ENCODE measurements at places on chromosomes 4 and X.

DNA sequence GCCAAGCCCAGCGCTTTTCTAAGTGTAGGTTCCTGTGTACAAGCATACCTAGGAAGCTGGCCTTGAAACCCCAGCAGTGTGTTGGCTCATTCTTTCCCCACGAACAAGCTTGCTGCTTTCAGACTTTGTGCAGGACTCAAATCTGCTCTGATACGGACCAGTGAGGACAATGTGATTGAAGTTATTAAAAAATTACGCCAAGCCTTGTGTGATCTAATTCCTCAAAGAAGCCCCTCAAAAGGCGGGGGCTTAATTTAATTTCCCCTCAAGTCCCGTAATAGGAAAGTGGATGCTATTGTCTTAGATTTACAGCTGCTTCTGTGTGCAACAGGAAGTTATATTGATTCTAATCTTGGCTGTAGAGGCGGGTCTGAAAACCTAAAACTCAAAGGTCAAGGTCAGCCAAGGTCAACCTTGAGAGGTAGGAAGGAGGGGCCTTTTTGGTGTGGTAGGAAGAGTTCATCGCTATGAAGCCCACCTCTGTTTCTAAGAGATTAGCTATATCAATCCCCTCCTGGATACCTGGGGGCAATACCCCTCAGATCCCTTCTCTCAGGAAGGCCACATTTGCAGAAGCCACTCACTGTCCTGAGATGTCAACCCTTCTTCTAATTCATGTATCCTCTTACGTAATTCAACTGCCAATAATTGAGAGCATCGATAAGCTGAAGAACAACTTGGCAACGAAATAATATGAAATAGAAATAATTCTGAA lies 45.1 kb downstream of the TBC1D9 start:
- DNase-seq: no peak

- no peak for DNase-seq
These were observed 82.4 kb upstream of the TFDP3 start for GRCh38 chrX:133300591-133300990.

DNA sequence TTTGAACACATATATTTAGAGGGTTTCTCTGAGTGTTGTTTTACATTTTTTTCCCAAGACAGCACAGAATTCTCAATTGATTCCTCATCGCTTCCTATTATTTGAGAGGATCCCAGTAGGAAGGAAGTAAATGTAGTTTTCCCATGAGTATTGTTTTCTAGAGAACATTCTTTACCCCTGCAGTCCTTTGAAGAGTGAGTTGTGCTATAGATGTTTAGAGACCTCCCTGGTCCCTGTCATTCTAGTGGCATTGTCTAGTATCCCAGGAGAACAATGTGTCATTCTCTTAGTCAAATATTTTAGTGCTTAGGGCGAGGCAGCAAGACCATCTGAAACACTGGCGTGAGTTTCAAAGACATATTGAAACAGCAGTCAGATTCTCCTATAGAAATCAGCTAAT lies 32.5 kb downstream of the SORBS2 start:
- no peak for DNase-seq

- no peak for DNase-seq
These were observed 11.9 kb downstream of the AR start for GRCh38 chrX:67555578-67556203.

GRCh38 chr4:20288047-20288650 lies 36.4 kb downstream of the SLIT2 start:
- DNase-seq: no peak

GRCh38 chr4:183499801-183500200 lies 5.1 kb upstream of the ING2 start:
- no peak for DNase-seq

DNA sequence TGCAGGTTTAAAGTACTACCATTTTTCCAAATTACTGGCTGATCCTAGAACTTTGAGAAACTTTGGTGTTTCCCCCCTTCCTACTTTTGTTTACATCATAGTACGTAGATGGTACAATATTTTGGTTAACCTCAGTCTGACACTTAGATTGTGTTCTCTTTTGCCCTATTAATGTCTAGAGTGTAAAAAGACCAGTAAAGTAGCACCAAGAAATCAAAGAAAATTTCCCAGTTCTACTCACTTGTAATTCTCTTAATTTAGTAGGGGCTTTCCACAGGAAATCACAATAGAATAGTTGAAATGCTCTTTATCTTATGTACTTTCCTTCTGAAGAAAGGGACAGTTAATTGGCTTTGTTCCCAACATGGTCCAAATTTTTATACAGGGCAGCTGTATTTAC lies 51.6 kb downstream of the NFKB1 start:
- no peak for DNase-seq

- no peak for DNase-seq
These were observed 352.2 kb upstream of the CPEB2 start for GRCh38 chr4:14650127-14650526.

DNA sequence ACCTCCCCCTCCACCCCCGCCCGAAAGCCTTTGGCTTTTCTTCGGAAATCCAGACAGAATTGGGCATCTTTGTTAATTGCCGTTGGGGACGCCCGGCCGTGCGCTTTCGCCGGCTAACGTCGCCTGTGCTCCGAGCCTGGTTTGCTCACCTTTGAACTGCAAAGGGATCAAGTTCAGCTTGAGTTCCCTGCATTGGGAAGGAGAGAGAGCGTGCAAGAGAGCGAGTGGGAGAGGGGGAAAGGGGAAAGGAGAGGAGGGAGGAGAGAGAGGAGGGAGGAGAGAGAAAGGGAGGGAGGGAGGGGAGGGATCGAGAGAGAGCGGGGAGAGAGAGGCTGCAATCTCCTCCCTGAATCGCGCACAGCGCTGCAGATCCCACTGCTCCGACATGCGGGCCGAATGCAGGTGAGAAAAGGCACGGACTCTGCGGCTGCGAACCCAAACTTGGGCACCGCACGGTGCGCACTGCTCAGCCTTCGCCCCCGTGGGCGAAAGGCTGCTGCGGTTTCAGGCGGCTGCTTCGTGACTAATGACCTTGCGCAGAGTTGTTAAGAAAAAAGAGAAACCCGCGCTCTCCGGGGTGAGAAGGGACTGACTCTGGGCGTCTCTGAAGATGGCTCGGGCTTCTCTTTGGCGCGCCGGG lies at the start of gene PCDH7:
PCDH7 (plus strand) TSS at position 349 of the 640 bp plus-strand sequence. CDS start 1,054 bp downstream, outside the sequence.
- no peak for DNase-seq

DNA sequence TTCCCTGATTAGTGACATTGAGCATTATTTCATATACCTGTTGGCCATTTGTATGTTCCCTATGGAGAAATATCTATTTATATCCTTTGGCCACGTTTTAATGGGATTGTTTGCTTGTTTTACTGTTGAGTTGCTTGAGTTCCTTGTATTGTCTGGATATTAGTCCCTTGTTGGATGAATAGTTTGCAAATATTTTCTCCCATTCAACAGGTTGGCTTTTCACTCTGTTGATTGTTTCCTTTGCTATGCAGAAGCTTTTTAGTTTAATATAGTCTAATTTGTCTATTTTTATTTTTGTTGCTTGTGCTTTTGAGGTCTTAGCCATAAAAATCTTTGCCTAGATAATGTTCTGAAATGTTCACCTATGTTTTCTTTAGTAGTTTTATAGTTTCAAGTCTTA lies 60.2 kb upstream of the HUWE1 start:
- no peak for DNase-seq

DNA sequence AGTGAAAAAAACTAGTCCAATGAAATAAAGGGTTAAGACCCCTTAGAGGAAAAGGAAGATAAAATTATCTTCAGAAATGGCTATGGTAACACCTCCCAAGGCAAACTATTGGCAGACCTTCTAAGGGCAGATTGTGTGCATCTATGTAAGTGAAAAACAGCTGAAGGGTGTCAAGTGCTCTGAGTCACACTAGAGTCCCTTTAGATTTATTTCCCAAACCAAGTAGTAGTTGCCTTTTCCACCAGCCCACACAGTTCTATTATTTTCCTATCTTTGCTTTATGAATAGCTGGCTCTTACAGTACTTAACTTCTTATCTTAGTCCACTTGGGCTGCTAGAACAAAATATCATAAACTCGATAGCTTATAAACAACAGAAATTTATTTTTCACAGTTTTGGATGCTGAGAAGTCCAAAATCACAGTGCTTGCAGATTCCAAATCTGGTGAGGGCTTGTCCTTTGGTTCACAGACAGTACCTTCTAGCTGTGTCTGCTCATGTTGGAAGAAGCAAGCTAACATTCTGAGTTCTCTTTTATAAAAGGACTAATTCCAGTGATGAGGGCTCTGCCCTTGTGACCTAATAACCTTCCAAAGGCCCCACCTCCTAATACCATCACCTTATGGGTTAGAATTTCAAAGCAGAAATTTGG lies 143.6 kb downstream of the GRID2 start:
- DNase-seq: no peak

- no peak for DNase-seq
These were observed 100.7 kb upstream of the ZDHHC15 start for GRCh38 chrX:75623535-75623934.

DNA sequence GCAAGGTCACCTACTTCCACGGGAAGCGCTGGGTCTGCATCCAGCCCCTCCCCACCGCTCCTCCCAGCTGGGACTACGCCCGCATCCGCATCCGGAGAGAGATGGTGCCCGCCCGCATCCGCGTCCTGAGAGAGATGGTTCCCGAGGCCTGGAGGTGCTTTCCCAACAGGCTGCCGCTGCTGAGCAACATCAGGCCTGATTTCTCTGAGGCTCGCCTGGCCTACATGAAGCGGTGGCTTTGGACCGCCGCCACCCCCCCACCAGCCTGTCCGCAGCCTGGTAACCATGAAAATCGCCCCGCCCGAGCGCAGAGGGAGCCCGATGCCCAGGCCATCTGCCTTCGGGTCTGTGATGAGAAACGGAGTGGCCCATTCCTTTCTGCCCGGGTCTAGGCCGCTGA lies 18.1 kb downstream of the CLTRN start:
- no peak for DNase-seq

DNA sequence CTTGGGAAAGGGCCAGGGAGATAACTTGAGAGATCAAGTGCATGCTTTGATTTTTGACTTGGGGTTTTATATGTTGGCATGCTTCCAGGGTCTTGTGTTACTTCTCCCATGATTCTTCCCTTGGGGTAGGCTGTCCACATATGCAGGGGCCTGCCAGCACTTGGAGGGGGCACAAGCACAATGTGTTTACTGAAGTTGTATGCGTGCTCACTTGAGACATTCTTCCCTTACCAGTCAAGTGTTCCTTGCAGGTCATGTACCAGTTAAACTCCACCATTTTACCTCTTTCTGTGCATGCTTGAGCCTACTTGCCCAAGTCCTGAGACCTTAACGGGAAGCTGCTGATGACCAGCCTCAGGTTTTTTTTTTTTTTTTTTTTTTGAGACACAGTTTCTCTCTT lies 1880.5 kb downstream of the ARAP2 start:
- DNase-seq: no peak

GRCh38 chr4:140103676-140104075 lies 50.3 kb downstream of the MAML3 start:
- DNase-seq: no peak

DNA sequence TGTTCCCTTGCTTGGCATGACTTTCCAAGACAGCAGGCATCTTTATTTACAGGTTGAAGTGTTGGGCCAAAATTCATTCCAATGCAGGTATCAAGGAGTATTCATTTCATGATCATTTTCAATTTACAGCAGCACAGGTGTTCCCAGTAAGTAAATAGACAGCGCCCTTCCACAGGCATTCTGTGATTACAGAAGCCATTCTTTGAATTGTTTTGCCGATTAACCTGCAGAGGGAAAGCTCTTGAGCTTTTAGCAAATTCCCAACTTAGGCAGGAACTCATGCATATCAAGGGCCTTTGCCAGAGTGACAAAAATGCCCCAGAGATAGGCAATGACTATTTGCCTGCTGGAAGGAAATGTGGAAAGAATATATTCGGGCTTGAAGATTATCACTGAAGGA lies 6.8 kb downstream of the TXK start:
- DNase-seq: no peak

DNA sequence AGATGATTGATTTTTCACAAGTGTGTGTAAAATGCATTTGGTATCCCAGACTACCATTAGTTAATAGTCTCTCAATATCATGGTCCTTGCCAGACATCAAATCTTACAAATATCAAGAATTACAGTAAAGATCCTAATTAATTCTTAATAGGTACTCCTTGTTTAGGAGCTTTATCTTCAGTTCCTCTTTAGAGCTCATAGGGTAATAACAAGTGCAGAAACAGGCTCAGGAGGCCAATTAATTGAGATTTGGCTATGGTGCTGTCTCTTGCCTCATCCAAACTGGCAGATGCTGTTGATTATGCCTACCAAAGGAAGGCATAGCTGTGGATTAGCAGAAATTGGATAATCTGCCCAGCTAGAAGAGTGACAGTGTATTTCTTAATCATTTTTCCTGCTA lies 6.9 kb downstream of the MTMR1 start:
- no peak for DNase-seq

DNA sequence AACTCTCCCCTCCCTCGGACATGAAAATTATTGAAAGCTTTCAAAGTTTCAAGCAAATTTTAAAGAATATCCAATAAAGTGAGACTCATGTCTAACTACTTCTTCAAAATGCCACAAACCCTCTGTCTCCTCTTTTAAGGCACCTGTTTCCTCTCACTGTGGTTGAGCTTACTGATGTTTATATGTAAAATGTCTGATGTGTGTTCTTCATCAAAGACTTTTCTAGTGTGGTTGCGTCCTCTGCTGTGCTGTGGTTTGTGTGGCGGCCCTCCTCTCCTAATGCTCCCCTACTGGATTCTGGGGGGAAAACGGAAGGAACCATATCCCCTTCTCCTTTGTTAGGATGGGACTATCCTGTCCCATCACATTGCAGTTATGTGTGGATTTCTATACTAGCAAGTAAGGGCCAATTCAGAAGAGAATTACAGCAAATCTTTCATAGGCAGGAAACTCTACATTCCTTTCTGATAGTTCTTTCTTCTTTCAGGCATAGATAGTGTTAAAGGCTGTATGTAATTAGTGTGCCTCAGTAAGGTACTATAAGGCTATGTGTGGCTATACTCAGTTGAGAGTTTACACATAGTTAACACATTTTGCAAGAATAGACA lies 221.0 kb upstream of the GPRIN3 start:
- no peak for DNase-seq

- no peak for DNase-seq
These were observed 51.7 kb downstream of the SLC7A11 start for GRCh38 chr4:138190452-138190858.

- no peak for DNase-seq
These were observed 126.3 kb downstream of the RAPGEF2 start for GRCh38 chr4:159229164-159229563.

- no peak for DNase-seq
These were observed 196.2 kb downstream of the SNCA start for GRCh38 chr4:89640620-89641366.

- DNase-seq: no peak
These were observed 68.9 kb downstream of the COL25A1 start for GRCh38 chr4:109233570-109233969.

DNA sequence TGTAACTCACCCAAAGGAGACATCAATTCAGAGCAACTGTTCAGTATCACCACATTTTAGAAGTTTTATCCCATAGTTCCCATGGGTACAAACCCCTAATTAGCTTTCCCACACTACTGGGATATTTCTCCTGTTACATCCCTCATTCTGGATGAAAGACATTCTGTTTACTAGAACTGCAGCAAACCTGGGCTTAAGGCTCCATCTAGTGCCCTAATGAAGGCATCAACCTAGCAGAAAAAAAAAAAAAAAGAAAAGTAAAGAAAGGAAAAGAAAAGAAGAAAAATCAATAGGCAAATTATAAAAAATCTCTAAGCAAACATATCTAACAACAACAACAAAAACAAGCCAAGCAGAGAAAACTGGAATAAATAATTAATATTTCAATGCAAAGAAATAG lies 133.7 kb upstream of the CPXCR1 start:
- DNase-seq: no peak

Measured in activated CD8-positive, alpha-beta memory T cell treated with anti-CD3 and anti-CD28 coated beads for 1 hour (primary cell).